ENCODE measurements at places on chromosomes 5 and 9.
A peak's percentile ranks its signal among the peaks of the same experiment; 100 is the strongest.

GRCh38 chr5:13278148-13278547, 666.3 kb downstream of the DNAH5 start:
- no peak for DNase-seq

GRCh38 chr9:127684576-127684975, 22.2 kb upstream of the CFAP157 start:
- no peak for DNase-seq

DNA sequence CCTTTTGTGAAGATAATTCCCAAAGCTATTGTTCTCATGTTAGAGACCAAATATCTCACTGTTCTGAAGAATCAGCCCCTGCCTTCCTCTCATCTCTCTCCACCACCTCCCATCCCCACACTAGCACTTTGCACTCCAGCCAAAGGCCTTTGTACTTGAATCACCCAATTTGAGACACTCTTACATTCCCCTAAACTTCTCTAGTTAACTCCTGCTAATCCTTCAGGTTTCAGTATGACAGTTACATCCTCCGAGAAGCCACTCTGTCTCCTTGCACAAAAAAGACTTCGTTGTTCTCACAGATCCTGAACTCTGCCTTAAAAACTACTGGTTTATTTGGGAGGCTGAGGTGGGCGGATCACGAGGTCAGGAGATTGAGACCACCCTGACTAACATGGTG, 227.5 kb downstream of the PIK3R1 start:
- DNase-seq: no peak

GRCh38 chr5:29720954-29721353, 1472.5 kb upstream of the CDH6 start:
- no peak for DNase-seq

GRCh38 chr9:100557053-100557452, 20.8 kb upstream of the CAVIN4 start:
- DNase-seq: no peak

- DNase-seq: no peak
Measured at GRCh38 chr5:147887026-147887627, 8.6 kb downstream of the SCGB3A2 start.

GRCh38 chr9:78235256-78235761, 566 bp upstream of the CEP78 start:
- DNase-seq: no peak

- DNase-seq: no peak
Measured at GRCh38 chr5:7876867-7877266, 7.9 kb downstream of the MTRR start.

DNA sequence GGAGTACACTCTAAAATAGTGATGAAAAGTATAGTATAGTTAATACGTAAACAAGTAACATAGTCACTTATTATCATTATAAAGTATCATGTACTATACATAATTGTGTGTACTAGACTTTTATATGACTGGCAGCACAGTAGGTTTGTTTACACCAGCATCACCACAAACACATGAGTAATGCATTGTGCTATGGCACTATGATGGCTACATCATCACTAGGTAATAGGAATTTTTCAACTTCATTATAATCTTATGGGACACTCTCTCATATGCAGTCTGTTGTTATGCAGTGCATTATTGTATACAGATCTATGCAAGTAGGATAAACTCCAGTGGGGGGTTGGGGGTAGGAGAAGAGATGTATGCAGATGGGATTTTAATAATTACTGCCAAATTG, 52.7 kb upstream of the ELL2 start:
- no peak for DNase-seq

DNA sequence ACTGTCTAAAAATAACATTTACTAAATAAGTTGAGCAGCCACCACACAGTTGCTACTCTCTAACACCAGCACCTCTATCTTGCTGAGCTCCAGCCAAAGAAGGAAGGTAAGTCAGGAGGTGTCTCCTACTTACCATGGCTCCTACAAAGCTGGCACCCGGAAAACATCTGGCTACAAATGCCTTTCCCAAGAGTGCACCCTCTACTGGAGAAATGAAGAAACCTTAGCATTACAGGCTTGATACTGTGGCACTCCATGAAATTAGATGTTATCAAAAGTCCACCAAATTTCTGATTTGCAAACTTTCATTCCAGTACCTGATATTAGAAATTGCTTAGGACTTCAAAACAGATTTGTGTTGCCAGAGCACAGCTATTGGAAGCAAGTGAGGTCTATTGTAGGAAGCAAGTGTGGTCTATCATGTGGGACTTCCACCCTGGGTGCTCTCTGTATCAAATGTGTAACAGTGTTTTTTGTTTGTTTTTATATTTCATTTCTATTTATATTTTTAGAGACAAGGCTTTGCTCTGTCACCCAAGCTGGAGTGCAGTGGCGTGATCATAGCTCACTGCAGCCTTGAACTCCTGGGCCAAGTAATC, 25.7 kb upstream of the RFK start:
- no peak for DNase-seq

DNA sequence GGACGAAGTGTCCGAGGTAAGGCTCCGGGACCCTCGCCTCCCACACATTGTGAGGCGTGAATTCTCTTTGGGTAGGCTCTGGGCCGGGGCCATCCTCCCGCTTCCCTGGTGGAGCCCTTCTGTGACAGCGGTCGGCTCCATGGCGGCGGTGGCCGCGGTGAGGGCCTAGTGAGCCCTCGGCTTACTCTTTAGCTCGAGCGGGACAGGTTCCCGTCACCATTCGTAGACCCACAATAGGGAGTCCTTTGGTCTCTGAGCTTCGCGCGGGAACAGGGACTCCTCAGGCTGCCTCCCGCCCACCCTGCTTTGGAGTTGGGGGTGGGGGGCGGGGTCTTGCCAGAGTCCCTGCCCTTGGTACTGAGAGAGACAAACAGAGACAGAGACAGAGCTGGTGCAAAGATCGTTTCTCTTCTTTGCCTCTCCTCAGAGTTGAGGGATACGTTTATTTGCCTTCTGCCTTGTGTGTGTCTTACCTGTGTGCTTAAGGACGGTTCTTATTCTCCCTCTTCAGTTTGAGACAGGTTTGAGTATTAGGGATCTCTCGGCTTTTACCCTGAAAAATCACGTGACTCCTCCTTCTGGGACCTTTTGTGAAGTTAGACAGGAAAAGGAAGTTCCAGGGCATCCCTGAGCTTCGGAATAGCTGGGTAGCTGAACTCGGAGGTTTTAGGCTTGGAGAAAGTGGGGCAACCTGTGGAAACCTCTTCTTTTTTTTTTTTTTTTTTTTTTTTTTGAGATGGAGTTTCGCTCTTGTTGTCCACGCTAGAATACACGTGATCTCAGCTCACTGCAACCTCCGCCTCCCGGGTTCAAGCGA, 833 bp downstream of the ANKHD1 start:
- peak; percentile 13 for DNase-seq

GRCh38 chr5:93582677-93583438, at the start of gene NR2F1:
TSS of gene NR2F1 (plus strand) at chr5:93583222. CDS start at chr5:93585024, 1,802 bp downstream.
- no peak for DNase-seq

DNA sequence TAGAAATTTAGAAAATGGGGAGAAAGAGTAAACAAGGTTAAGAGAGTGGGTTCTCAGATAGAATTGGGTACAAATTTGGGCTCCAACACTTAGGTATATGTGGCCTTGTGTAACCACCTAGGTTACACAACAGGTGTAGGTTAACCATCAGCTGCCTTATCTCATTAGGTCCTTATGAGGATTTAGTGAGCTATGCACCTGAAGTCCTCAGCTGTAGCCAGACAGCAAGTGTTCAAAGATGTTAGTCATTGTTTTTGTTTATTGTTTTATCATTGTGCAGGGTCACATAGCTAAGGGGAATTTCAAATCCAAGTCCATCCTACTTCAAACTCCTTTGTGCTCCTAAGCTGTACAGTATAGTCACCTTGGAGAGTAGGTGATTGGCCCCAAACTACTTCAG, 970 bp upstream of the TRIM32 start:
- no peak for DNase-seq

DNA sequence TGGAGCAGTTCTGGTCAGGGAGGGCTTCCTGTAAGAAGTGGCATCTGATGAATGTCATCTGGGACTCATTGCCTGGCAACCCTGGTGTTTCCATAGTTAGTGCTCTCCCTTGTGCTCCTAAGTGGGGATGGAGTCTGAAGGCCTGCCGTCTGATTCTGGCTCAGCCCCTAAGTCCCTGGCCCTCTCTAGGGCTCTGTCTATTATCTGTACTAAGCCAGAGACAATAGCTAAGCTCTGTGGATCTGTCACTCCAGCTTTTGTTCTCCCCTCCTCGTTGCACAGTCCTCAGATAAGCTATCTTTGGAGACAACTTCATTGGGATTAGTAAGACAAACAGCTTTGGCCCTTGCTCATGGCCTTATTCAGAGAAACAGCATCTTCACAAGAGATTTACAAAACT, 30.6 kb upstream of the TTC1 start:
- DNase-seq: no peak

GRCh38 chr9:7137571-7137970, 379.8 kb downstream of the KDM4C start:
- no peak for DNase-seq

- DNase-seq: no peak
Measured at GRCh38 chr5:103434057-103434456, 128.5 kb downstream of the NUDT12 start.

GRCh38 chr9:126398403-126399058, 71.9 kb downstream of the MVB12B start:
- DNase-seq: peak; percentile 39

DNA sequence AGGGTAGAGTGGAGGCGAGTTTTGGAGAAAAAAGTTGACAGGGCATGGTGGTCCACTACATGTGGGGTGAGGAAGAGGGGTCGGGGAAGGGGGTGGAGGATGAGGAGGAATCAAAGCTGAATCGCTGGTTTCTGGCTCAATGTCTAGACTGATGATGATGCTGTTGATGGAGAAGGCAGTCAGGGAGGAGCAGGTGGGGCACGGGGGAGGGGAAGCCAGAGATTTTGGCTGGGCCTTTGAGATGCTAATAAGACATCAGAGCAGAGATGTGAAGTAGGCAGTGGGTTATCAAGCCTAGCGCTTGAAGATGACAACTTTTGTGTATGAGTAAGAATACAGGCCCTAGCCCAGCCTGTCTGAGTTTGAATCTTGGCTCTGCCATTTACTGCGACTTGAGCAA, 32.4 kb upstream of the TTC23L start:
- DNase-seq: no peak

GRCh38 chr9:1580215-1580614, 434.9 kb upstream of the SMARCA2 start:
- no peak for DNase-seq

DNA sequence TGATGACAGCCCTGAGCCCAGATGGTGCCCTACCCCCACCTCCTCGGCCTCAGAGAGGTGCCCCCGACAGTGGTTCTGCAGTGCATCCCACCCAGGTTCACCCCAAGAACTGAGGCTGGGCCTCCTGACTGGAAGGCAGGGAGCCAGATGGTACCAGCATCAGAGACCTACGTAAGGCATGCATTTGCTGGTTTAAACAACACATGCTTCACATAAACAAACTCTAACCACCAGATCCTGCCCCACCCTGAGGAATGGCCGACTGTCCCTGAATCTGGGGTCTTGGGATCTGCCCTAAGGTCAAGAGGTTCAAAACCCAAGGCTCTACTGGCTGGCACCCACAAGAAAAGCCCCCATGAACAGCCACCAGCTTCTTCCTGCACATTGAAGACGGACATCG, 73.3 kb downstream of the SECISBP2 start:
- DNase-seq: no peak

GRCh38 chr9:133609311-133610098, at the start of gene FAM163B:
TSS of gene FAM163B (minus strand) at chr9:133609389. CDS start at chr9:133580223, 29,166 bp downstream.
- no peak for DNase-seq

- DNase-seq: no peak
Measured at GRCh38 chr5:176734756-176735342, 75.5 kb upstream of the UNC5A start.

DNA sequence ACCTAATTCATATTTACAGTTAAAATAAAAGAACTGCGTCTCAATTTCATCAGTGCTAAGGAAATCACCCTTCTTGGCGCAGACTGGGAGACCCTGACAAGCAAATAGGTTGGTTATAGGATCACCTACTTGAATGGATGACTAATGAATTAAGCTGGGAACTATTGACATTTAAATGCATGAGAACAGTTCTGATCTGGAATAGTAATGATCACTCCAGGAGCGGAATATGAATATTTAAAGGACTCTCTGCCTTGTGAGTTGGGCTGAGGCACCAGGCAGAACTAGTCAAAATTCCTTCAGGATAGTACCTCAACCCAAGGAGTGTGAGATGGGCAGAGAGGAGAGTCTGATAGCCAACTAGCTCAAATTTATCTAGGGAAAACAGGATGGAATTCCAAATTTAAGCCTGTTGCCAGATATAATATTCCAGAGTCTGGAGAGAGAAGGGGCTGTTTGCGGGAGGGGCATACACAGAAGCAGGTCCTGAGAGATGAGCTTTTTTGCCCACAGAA, 364.4 kb downstream of the CSNK1G3 start:
- DNase-seq: no peak

GRCh38 chr5:180035206-180035931, 36.2 kb downstream of the RNF130 start:
- no peak for DNase-seq

- no peak for DNase-seq
Measured at GRCh38 chr9:133521122-133522072, 3.4 kb downstream of the MYMK start.

- no peak for DNase-seq
Measured at GRCh38 chr5:69527128-69527770, 32.7 kb upstream of the GTF2H2C start.

- no peak for DNase-seq
Measured at GRCh38 chr5:64569858-64570257, 64.0 kb downstream of the RGS7BP start.

Data from activated CD4-positive, CD25-positive, alpha-beta regulatory T cell treated with anti-CD3 and anti-CD28 coated beads, Interleukin-2, amount 50 U/mL, for 16 hours (primary cell).